ENCODE measurements at places on chromosomes 7 and 10.

DNA sequence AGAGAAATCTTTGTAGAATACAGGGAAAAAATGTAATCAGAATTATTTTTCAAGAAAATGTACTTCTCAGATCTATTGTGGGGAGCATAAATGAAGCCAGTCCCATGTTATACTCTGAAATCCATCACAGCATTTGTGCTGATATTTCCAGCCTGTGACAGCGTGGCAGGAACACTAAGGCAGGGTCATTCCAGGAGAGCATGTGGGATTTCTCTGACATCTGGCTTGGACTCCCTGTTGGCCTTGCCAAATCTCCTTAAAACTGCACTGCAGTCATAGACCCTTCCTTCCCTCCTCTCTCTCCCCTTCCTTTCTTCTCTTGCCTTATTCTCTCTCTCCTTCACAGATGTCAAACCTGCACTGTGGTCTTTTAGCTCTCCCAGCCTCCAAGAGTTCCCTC is 6.5 kb upstream of the TSPAN13 start:
- DNase-seq = no peak
- no peaks in the 10 kb centered on the region for H3K27me3 ChIP-seq
- no peak overlapping the region for H3K27ac ChIP-seq
- H3K4me3 ChIP-seq = no peak overlapping the region

- no peaks in the 10 kb centered on the region for H3K4me1 ChIP-seq
- no peak overlapping the region for H3K27ac ChIP-seq
- no peaks in the 10 kb centered on the region for H3K36me3 ChIP-seq
- DNase-seq = peak; percentile 84
Observed at GRCh38 chr10:102072673-102073527, 7.8 kb downstream of the HPS6 start.

GRCh38 chr7:6615723-6616555 is 529 bp downstream of the ZNF853 start:
- H3K36me3 ChIP-seq = no peaks in the 10 kb centered on the region
- H3K27ac ChIP-seq = no peak overlapping the region
- peaks cover 5% of the 10 kb centered on the region for H3K27me3 ChIP-seq
- H3K4me3 ChIP-seq = peak overlapping the region; percentile 60
- H3K4me1 ChIP-seq = peaks cover 9% of the 10 kb centered on the region

- H3K4me1 ChIP-seq = peaks cover 26% of the 10 kb centered on the region
- H3K4me3 ChIP-seq = no peak overlapping the region
- no peak overlapping the region for H3K27ac ChIP-seq
- no peak for DNase-seq
- H3K36me3 ChIP-seq = no peaks in the 10 kb centered on the region
Observed at GRCh38 chr7:100825751-100826513, 1.4 kb downstream of the EPHB4 start.

- peak; percentile 46 for DNase-seq
- H3K4me3 ChIP-seq = no peak overlapping the region
- H3K36me3 ChIP-seq = peaks cover 59% of the 10 kb centered on the region
Observed at GRCh38 chr7:98240961-98241673, 10.9 kb downstream of the TECPR1 start.

DNA sequence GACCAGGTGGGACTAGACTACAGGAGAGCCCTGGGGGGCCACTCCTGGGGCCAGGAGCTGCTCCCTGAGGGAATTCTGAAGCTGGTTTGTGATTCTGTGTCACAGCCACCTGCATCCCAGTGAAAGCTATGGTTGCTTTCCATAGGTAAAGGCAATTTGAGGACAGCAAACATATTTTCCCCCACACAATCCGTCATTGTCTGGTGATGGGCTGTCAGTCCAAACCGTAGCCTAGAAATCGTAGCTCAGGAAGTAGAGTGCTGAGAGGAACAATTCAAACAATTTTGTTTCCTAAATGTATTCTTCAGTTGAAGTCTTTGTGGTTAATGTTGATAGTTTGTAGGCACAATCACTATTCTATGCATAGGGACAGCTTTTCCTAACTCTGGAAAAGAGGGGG is 106.0 kb upstream of the INSYN2A start:
- H3K4me3 ChIP-seq = no peak overlapping the region
- no peaks in the 10 kb centered on the region for H3K27me3 ChIP-seq
- H3K27ac ChIP-seq = no peak overlapping the region
- no peaks in the 10 kb centered on the region for H3K36me3 ChIP-seq

GRCh38 chr10:61765176-61766087 is 102.7 kb downstream of the CABCOCO1 start:
- H3K27me3 ChIP-seq = no peaks in the 10 kb centered on the region
- no peak overlapping the region for H3K27ac ChIP-seq
- H3K4me1 ChIP-seq = peaks cover 3% of the 10 kb centered on the region
- H3K4me3 ChIP-seq = no peak overlapping the region

DNA sequence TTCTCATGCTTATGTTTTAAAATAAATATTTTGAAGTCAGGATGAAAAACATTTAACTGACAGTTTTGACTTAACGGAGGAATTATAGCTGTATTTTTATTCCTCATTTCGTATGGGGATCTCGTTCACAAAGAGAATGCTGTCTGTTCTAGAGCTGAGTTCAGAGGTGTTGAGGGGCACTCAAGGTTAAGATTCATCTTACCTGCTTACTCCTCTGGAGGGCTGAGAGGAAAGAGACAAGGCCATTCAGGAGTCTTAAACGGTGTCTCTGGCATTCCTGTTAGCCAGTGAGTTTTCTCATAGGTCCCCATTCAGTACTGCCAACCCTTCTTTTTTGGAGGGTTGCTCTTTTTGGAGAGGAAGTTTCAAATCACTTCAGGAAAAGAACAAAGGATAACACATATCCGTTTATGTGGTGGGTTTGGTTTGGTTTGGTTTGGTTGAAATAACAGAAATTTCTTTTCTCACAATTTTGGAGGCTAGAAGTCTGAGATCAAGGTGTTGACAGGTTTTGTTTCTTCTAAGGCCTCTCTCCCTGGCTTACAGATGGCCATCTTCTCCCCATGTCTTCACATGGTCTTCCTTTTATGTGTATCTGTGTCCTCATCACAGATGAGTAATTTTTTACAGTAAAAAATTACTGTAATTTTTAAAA is 23.1 kb downstream of the CALHM2 start:
- H3K27ac ChIP-seq = peak overlapping the region; percentile 28
- H3K4me3 ChIP-seq = no peak overlapping the region
- peaks cover 62% of the 10 kb centered on the region for H3K36me3 ChIP-seq
- H3K4me1 ChIP-seq = no peaks in the 10 kb centered on the region

- H3K27me3 ChIP-seq = no peaks in the 10 kb centered on the region
- peak; percentile 34 for DNase-seq
- peak overlapping the region; percentile 42 for H3K27ac ChIP-seq
- H3K36me3 ChIP-seq = no peaks in the 10 kb centered on the region
Observed at GRCh38 chr10:72223743-72224101, 7.6 kb upstream of the ASCC1 start.

GRCh38 chr7:50068026-50068425 is 25.0 kb downstream of the ZPBP start:
- DNase-seq = peak; percentile 36
- peak overlapping the region; percentile 76 for H3K27ac ChIP-seq
- no peaks in the 10 kb centered on the region for H3K36me3 ChIP-seq

GRCh38 chr10:127612-128432 is 7.4 kb upstream of the ZMYND11 start:
- H3K27me3 ChIP-seq = peaks cover 15% of the 10 kb centered on the region
- DNase-seq = peak; percentile 87
- no peak overlapping the region for H3K4me3 ChIP-seq
- no peak overlapping the region for H3K27ac ChIP-seq
- H3K4me1 ChIP-seq = peaks cover 16% of the 10 kb centered on the region

DNA sequence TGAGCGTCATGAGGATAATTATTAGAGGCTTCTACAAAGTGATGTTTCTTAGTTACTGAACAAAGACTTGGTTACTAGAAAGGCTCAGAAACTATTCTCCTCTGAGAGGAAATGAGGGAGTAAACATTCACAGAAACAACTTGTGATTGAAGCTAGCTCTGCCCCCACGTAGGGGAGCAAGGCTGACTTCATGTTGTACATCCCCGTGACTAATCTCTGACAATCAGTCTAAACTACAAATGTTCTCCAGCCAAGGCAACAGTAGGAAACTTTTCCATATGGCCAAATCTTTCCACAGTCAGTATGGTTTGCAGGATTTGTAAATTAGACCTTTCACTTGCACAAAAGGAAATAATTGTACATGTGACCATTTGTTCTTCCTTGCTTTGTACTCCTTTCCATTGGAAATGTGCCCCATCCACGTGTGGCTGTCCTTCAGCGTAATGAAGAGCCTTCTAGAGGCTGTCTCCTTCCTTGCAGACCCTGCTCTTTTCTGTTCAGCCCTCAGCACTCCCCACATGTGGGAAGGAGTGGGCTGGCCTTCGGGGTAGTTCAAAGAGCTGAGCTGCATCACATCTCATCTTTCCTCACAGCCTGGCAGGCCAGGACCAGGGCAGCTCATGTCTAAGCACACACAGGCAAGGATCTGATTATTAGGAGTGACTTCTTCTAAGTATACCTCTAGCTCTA is 93.5 kb downstream of the PCGF5 start:
- no peaks in the 10 kb centered on the region for H3K27me3 ChIP-seq
- H3K4me1 ChIP-seq = no peaks in the 10 kb centered on the region
- no peak overlapping the region for H3K4me3 ChIP-seq
- no peak for DNase-seq
- H3K27ac ChIP-seq = no peak overlapping the region

DNA sequence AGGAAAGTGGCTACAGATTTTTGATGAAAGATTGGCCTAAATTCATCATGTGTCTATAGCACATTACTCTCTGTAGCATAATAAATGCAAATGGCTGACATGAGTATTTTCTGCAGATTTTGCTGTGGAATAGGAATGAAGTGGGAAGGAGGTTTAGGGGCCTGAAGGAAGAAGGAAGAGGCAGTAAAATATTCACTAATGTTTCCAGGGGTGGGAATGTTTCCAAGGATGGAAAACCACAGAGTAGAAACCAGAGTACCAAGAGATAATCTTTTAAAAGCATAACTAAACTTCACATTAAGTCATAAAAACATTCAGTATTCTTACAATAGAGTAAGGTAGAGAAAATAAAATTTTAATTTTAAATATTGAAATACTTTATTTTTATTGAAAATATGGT is 267.8 kb downstream of the BICC1 start:
- no peaks in the 10 kb centered on the region for H3K4me1 ChIP-seq
- no peak for DNase-seq
- H3K4me3 ChIP-seq = no peak overlapping the region

DNA sequence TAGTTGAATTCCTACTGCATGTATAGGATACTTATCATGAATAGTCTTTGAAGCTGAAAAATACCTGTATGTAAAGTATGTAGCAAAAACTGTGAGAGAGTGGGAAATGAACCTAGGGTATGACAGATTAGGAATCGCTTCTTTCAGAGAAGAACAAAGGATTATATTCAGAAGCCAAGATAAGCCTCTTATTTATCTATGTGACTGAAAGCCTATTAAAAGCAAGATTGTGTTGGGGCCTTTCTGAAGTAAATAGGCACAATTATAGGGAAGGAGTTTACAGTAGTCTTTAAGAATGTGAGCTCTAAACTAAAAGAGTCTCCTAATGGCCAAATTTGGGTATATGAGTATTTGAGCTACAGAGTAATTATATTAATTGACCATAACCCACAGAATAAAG is 102.1 kb downstream of the MTERF1 start:
- DNase-seq = no peak
- H3K27ac ChIP-seq = no peak overlapping the region
- H3K4me3 ChIP-seq = no peak overlapping the region
- H3K4me1 ChIP-seq = no peaks in the 10 kb centered on the region
- H3K36me3 ChIP-seq = no peaks in the 10 kb centered on the region
- H3K27me3 ChIP-seq = no peaks in the 10 kb centered on the region

DNA sequence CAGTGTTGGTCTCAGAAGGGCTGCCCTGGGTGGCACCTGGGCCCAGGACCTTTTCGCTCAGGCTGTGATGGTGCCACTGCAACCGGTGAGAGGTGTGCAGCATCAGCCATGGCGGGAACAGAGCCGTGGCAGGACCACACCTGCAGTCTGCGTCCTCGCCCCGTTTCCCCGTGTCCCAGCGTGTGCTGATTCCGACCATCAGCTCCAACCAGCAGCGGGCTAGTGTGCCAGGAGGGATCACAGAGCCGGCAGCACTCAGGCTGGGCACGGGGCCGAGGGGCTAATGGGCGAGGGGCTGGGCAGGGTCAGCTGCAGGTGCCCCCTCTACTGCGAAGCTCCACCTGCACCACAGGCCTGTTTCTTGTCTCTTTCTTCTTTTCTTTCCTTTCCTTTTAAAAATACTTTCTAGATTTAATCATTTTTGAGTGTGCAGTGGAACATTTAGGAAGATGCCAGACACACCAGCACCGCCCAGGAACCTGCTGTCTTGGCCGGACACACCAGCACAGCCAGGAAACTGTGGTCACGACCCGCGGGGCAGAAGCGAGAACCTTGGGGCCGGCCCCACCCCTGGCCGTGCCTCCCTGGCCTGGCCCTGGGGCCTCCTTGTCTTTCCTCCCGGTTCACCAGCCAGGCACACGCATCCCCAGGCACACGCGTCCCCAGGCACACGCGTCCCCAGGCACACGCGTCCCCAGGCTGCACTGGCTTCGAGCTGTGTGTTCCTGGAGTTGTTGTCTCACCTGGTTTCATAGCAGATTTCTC is 34.6 kb downstream of the ADGRA1 start:
- no peak for DNase-seq
- no peak overlapping the region for H3K27ac ChIP-seq
- no peak overlapping the region for H3K4me3 ChIP-seq
- no peaks in the 10 kb centered on the region for H3K36me3 ChIP-seq
- H3K27me3 ChIP-seq = no peaks in the 10 kb centered on the region

GRCh38 chr7:98945852-98946251 is 67.5 kb downstream of the TRRAP start:
- DNase-seq = no peak
- peaks cover 88% of the 10 kb centered on the region for H3K36me3 ChIP-seq
- no peak overlapping the region for H3K27ac ChIP-seq
- no peaks in the 10 kb centered on the region for H3K4me1 ChIP-seq

- H3K36me3 ChIP-seq = no peaks in the 10 kb centered on the region
- DNase-seq = no peak
- no peak overlapping the region for H3K27ac ChIP-seq
Observed at GRCh38 chr10:10096898-10097297, 920.8 kb upstream of the CELF2 start.

GRCh38 chr10:119198438-119198837 is 8.9 kb upstream of the GRK5 start:
- DNase-seq = peak; percentile 42
- H3K36me3 ChIP-seq = no peaks in the 10 kb centered on the region
- no peak overlapping the region for H3K4me3 ChIP-seq
- H3K27me3 ChIP-seq = peaks cover 8% of the 10 kb centered on the region

- no peaks in the 10 kb centered on the region for H3K27me3 ChIP-seq
- H3K27ac ChIP-seq = no peak overlapping the region
- H3K4me1 ChIP-seq = peaks cover 22% of the 10 kb centered on the region
- no peak for DNase-seq
- H3K36me3 ChIP-seq = no peaks in the 10 kb centered on the region
Observed at GRCh38 chr7:128458956-128459355, 3.3 kb downstream of the HILPDA start.

DNA sequence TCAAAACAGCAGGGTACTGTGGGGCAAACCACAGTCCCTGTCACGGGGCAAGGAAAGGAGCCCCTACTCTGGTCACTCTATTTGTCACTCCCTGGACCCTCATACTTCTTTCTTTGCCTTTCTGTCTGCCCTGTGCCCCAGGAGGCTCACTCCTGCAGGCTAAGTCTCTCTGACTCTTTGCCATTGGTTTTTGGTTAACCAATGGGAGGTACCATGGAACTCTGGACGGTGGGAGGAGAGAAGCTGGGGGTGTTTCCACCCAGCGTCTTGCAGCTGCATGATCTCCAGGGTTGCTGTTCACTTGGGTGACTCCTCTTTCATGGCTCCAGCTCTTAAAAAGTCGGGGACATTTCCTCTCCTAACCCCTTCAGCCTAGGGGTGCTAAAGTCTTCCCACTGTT is 15.4 kb upstream of the EIF5AL1 start:
- peaks cover 7% of the 10 kb centered on the region for H3K27me3 ChIP-seq
- no peaks in the 10 kb centered on the region for H3K4me1 ChIP-seq
- H3K27ac ChIP-seq = no peak overlapping the region
- H3K36me3 ChIP-seq = no peaks in the 10 kb centered on the region
- DNase-seq = no peak
